ENCODE measurements at places on chromosomes 4 and X. TPM values are rescaled to one million over a fixed set of nuclear protein-coding genes. Genes with fewer than 3 reads are reported as not detected.

The CRLF2 gene
- total RNA-seq: not detected

The MAGEB18 gene
- not detected for total RNA-seq

The HMX1 gene
- total RNA-seq: not detected

The GABRQ gene
- total RNA-seq: 0.34 TPM

The GAGE12F gene
- not detected for total RNA-seq

The CTAG1A gene
- total RNA-seq: not detected

The SOD3 gene
- total RNA-seq: 26.3 TPM

DNA sequence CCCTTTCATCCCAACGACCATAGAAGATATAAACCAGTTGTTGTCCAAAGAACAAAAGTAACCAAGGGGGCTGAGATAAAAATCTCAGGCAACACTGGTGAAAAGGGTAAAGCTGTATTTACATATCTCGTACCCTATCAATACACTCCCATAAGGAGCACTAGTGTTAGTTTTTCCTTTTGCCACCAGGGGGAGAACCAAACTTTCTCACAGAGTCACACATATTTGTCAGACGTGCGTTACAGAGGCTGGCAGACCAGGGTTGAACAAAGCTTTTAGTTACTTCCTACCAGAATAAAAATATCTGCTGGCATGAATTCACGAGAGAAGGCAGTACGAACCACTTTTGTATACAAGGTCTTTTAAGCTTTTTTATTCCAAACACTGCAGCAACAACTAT is 88.3 kb downstream of the AMELX start:
- DNase-seq: no peak

- no peak for DNase-seq
Observed at GRCh38 chr4:167774646-167775045, 317.7 kb upstream of the ANXA10 start.

DNA sequence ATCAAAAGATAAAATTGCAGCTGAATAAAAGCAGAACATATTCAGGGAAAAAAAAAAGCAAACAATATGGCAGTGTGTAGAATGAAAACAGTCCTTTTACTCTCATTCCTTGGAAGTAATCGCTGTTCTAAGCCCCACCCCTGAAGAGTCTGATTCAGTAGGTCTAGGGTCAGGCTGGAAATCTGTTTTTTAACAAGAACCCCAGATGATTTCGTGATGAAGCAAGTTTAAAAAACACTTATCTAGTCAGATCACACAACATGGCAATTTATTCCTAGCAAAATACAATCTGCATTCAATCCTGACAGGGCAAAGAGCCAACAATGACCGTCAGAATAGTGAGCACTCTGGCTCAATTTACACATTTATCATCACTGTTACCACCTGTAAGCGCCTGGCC is 16.1 kb downstream of the FAM120C start:
- DNase-seq: no peak

DNA sequence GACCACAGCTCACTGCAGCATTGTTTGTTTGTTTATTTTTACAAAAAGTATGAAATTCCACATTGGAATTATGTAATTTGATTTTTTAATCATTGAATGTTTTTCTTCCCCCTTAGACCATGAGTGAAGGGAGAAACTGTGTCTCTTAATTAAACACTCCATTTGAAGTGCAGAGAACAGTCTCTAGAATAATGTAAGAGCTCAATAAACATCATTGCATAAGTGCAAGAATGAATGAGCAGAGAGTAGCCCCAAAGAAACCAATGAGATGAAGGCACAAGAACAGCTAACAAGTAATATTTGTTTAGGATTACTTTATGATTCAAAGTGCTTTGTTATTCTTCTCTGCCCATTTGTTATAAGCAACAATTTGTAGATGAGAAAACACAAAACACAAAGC is 921.3 kb upstream of the LCORL start:
- DNase-seq: no peak

- no peak for DNase-seq
Observed at GRCh38 chrX:121084903-121085611, 37.6 kb downstream of the GLUD2 start.

GRCh38 chr4:8218371-8219031 is 19.4 kb downstream of the SH3TC1 start:
- DNase-seq: no peak

DNA sequence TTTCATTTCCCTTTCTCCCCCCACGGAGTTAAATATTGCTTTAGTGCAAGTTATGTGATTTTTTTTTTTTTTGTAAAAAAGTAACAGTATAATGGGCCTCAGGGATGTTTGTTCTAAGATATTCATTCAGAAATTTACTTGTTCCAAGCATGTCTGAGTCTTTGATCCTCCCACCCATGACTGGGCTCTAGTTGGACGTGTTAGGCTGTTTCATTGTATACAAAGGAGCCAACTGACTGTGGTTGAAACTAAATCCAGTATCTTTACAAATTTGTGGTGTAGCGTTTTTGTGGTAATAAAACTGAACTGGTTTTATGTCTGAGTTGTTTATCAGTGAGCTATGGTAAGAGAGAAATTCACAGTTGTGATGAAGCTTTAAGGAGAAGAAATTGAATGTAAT is 74.1 kb downstream of the DOCK11 start:
- no peak for DNase-seq

DNA sequence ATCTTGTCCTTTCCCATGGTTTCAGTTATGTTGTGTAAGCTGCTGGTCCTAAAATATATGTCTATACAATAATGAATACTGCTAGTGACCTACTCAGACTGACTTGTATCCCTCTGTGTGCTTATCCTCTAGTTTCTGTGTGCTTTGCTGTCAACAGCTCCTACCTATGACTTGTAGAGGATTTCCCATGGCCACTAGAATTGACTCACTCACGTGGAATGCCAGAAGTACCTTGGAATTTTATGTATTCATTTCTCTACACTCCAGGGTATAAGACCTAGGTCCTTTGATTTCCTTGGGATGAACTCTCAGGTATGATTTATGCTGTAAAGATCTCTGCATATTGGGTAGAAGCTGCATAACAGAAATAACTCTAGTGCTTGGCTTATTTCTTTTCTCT is 279.9 kb upstream of the SLIT2 start:
- DNase-seq: no peak

DNA sequence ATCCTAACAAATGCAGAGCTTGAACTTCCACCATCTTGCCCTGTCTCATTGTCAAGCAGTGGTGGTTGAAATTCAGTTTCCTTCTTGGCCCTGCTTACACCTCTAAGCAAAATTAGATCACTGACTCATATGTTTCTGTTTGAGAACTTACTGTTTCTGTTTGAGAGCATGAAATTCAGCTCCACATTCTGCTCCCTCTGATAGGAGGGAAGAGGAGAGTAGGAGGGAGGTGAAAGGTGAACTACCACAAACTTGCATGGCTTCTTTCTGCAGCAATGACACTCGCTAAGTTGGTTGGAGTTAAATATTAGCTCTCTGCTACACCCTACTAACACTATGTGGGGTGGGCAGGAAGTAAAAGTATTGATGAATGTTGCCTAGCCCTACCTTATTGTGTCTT is 117.8 kb upstream of the EDA2R start:
- DNase-seq: no peak

DNA sequence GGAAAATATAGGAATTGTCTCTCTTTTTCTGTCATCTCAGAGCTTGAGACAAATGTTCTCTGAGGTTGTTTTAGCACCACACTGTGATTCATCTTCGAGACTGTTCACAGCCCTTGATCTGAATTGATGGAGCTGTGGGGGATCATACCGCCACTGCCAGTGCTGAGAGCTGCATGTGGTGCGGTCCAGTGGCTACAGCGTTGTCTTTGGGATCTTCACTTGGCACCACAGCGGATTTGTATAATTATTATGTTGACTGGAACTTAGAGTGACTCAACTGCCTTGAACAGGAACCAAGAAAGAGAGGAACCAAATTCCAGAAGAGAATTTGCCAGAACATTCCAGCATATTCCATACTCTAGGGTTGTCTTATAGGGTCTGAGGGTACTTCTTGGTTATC is 29.1 kb downstream of the TBL1X start:
- no peak for DNase-seq

DNA sequence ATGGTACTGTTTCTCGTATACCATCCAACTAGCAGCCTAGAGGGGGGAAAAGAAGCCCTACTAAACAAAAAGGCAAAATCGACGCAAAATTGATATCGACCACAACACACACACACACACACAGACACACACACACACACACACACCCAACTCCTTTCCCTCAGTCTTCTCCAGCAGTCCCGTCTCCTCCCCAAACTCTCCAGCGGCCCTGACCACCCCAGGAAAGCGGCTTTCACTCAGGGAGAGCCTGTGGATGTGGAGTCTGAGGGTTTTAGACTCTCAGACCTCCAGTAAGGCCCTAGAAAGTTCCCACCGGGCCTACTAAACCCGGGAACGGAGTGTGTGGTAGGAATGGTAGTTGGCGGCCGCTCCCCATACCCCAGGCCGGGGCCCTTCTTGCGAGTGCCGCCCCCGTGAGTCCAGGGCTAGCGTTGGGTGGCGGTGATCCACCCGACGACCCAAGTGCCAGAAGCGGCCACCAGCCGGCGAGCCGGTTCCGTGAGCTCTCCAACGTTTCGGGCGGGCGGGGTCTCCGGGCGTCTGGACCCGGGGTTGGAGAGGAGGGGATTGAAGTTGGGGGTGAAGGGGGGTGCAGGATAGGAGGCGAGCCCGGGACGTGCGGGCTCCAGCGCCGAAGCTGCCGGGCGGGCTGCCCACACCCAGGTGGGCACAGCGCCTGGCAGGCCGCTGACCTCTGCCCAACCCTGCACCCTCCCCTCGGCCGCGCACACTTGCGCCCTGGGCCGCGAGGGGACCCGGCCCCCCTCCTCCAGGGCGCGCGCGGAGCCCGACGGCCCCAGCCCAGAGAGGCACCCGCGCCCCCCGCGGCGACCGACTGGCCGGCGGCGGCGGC is 13.7 kb downstream of the ARX start:
- DNase-seq: no peak

DNA sequence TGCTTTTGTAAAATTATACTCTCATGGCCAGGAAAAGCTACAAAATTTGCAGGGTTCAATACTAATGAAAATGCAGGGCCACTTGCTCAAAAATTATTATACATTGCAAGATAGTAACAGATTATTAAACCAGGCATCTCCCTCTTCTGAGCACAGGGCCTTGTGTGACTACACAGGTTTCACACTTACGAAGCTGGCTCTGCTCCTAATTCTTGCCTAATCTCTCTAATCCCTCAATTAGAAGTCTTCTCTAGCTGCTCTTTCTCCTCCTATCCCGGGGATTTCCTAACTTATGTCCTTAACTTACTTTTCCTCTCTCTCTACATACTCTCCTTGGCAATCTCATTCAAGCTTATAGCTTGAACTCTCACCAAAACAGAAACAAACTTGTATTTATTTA is 168.3 kb downstream of the AREG start:
- DNase-seq: no peak
